ENCODE measurements at places on chromosomes 4 and X.

- no peak for DNase-seq
Observed at GRCh38 chr4:140363051-140363450, 10.4 kb upstream of the SCOC start.

DNA sequence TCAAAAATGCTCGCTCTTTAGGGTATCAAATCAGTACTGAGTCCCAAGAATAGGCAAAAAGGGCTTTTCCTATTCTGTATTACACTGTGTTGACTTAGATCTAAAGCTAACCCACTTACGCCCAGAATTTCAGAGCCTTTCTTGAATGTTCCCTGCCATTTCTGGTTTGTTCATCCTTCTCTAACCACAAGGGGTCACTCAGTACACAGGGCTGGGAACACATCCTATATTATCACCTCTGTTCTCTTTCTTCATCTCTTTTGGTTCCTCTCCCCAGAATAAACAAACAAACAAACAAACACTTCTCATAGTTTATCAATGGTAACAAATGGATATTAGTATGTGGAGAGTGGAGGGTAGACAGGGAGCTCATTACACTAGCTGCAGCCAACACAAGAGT is 25.5 kb upstream of the MORC4 start:
- peak; percentile 7 for DNase-seq

DNA sequence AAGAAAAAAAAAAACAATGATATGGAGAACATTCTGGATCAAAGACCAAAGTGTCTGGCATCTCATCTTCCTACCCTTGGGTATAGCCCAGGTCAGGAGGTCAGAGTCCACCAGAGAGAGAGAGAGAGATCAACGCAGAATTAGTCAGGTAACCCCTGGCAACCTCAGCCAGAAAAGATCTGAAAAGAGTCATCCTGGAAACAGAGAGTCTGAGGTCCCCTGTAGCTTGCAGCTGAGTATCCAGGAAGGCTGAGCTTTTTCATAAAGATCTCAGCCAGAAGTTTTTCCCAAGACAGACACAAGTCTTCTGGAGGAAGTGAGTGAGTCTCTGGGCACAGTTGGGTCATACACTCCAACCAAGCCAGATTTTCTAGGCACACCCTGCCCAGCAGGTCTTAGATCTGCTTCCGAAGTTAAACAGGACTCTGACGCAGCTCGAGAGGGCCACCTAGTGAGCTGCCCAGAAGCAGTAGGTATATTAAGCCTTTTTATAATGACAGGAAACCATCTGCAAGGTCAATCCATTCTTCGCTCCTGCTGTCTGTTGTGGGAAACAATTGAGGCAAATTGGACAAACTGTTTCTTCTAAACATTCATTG is 35.7 kb downstream of the ACE2 start:
- peak; percentile 1 for DNase-seq

DNA sequence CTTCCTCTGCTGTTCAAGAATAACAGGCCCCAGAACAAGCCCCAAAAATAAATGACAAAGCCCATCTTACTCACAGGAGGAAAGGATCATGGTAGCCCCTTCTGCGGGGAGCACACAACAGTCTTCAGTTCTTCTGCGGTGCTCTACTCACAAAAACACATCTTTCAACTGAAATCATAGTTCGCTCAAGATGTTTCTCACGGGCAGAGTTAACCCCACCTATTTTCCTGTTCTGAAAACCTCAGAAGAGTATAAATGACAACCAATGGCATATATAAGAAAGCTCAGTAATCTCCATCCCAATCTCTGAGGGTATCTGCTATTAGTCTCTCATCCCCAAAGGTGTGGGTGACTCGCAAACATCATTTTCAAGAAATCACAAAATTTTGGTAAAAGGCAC is at the start of gene TXK:
TXK (minus strand) TSS at position 170 of the 400 bp plus-strand sequence; CDS start at position 90, 80 bp downstream.
- DNase-seq: no peak

- no peak for DNase-seq
Observed at GRCh38 chr4:78386679-78387078, 164.9 kb upstream of the ANXA3 start.

DNA sequence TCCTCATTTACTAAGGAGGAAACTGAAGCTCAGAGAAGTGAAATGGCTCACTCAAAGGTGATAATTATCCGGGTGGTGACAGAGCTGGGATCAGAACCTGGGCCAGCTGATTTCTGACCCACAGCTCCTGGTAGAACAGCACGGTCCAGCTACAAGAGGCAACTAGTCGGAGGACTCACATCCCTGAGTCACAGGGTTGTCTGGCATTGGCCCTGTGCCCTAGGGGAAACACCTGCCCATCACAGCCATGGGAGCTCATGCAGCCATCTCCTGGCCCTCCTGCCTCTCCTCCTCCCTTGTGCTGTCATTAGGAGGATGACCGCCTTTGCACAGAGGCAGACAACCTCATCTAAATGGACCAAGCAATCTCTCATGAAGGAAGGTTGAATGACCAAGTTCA is 115.2 kb upstream of the TSPAN5 start:
- no peak for DNase-seq

Data from NCI-H2081 treated with DMSO at 0.1 percent for 48 hours (cell line).